EH (cell line): ENCODE measurements at places on chromosomes 4 and X.

- peak; percentile 42 for DNase-seq
These were observed 52.5 kb upstream of the ANTXR2 start for GRCh38 chr4:80125252-80126177.

DNA sequence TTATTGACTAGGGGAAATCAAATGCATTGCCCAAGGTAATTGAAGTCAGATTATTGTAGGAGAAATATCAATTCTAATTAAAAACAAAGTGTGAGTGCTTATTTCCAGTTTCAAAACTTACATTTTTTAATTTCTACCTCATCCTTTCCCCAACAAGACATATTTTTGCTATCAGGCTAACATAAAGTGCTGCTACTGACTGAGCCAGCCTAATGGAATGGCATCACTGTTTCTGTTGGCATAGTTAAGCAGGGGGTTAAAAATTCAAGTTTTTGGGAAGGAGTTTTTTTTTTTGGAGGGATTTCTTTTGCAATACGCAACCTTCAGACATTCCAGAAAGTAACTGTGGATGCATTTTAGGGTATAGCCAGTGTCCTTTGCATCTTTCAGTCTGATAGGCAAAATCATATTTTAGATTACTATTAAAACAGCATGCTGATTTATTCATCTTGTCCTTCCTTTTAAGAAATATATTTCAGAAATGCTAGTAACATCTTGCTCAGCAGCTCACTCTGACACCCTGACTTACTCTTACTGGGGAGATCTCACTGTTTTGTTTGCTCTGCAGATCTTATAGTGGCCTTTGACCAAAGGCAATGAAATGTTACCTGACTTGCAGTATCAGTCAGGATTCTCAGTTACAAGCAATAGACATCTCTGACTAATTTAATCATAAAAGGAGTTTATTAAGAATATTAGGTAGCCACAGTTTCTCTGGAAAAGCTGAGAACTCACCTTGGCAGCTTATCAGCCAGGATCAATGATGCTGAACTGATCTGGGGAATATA, 24.4 kb downstream of the GAB1 start:
- DNase-seq = peak; percentile 57

- DNase-seq = no peak
These were observed 289.3 kb upstream of the MAGEB2 start for GRCh38 chrX:29926056-29926455.

DNA sequence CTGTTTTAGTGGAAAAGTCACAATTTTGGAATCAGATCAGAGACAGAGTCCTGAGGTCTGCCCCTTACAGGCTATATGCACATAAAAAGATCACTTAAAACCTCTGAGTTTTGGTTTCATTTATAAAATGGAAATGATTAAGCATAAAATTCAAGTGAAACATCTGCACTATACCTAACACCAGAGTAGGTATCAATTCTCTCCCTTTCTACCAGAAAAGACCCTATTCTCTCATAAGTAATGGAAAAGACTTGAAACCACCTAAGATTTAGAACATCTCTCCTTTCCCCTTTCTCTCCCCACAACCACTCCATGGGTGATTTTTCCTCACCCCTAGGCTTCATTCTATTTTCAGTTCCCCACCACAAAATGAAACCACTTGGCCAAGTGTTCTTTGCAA, 907 bp downstream of the LHFPL1 start:
- no peak for DNase-seq

DNA sequence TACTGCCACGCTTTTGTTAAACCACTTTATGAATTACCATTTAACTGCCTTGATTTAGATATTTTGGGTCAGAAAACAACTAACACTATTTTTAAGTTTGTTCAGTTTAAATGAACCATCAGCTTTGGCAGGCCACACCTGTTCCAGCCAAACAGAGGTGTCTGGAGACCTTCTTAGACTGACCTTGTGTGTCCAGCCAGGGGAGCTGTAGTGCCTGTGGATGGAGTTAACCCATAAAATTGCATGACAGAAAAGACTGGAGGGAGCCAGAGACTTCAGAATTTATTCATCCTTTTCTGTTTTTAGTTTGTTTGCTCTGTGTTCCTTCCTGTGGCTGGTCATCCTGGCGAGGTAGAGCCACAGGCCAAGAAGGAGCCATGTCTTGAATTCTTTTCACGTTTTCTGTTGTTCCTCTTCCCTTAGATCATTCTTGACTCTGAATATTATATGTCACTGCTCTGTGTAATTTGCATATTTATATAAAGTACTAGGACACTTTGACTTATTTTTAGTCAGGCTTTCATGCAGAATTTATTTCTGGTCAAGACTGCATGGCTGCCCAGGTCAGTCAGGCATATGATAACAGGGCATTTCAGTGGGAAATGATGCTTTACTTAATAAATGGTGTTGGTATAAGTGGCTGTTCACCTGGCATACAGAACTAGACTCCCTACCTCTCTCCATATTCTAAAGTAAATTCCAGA, 26.7 kb downstream of the HERC3 start:
- DNase-seq = no peak

- DNase-seq = peak; percentile 5
These were observed at the start of gene TLR2 for GRCh38 chr4:153684182-153684970. TLR2 (plus strand) TSS chr4:153684280; CDS start chr4:153702908, 18,628 bp downstream.

GRCh38 chrX:111917591-111917990, 41.6 kb downstream of the TRPC5OS start:
- DNase-seq = no peak

DNA sequence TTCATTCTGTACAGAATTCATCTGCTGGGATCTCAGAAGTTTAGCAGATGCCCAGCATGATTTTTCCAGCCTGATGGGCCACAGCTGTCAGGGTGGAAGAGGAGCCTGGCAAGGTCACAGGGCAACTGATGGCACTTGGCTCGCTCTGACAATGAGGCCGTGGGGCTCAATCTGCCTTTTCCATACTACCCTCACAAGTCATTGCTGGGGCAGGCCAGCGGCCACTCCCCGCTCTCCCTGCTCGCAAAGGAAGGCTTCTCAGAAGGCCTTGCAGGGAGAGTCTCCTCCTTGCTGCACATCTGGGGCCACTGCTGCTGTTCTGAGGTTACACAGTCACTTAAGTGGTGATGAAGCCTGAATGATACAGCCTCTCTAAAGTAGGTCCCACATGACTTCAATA, 349.1 kb downstream of the NR3C2 start:
- no peak for DNase-seq

GRCh38 chr4:93103042-93103441, 725.5 kb upstream of the ATOH1 start:
- no peak for DNase-seq

- no peak for DNase-seq
These were observed 67.3 kb downstream of the SLC34A2 start for GRCh38 chr4:25722964-25723363.

DNA sequence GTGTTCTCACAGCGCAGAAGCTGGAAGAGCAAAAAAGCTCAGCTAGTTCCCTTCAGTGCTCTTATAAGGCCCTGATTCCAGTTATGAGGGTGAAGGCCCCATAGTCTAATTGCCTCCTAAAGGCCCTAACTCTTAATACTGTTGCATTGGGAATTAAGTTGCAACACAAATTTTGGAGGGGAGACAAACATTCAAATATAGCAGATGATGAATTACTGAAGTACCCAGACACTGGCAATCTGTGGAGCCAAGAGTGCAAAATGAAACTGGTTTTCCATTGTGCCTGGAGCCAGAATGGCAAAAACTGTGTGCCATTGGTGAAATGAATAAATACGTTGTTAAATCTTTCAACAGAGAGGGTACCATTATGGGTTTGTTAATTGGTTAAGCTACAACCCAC, 356.0 kb downstream of the PPARGC1A start:
- DNase-seq = no peak
